Renal cortex interstitium (tissue), 15 donors: ENCODE measurements at places on chromosomes 13 and 19. TPM values are rescaled to one million over a fixed set of nuclear protein-coding genes. Genes with fewer than 3 reads are reported as not detected.
A peak's percentile ranks its signal among the peaks of the same experiment; 100 is the strongest.

Gene CLEC17A
- polyA plus RNA-seq: 0.44 TPM

Gene KASH5
- 0.14 TPM for polyA plus RNA-seq

DNA sequence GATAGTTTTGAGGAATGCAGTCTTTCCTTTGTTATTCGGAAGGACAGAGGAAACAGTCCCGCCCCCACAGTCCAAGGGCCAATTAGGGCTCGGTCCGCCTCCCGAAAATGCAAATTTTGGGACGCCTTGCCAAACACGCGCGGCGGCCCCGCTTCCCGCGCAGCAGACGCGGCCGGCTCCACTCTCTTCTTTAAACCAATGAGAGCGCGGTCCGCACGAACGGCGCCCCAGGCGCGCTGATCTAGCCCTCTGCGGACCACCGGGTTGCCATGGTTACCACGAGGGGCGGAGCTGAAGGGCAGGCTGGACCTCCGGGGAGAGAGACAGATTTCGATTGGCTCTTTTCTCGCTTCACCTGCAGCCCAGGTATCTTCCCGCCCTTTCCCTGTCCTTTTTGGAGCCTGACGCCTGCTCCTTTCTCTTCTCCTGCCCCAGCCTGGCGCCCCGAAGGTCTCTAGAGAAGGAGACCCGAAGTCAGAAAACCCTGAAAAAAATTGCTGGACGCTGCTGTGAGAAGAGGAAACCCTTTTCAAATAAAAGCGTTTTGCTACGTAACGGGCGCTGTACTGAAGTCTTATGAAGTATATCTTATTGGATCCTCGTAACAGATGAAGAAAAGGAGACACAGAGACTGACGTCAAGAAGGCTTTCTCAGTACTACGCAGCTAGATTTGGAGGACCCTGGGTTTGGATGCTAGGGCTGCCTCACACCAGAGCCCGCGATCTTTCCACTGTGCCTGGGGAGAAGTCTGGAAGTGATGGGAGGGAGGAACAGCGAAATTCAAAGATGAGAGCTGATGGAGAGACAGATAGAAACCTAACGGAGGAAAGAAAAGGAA is 2.0 kb downstream of the PTH2 start:
- peak; percentile 66 for DNase-seq

- no peak for DNase-seq
Measured at GRCh38 chr19:29294343-29294811, 81.4 kb upstream of the UQCRFS1 start.

Gene ANKLE1
- polyA plus RNA-seq: 1.7 TPM

DNA sequence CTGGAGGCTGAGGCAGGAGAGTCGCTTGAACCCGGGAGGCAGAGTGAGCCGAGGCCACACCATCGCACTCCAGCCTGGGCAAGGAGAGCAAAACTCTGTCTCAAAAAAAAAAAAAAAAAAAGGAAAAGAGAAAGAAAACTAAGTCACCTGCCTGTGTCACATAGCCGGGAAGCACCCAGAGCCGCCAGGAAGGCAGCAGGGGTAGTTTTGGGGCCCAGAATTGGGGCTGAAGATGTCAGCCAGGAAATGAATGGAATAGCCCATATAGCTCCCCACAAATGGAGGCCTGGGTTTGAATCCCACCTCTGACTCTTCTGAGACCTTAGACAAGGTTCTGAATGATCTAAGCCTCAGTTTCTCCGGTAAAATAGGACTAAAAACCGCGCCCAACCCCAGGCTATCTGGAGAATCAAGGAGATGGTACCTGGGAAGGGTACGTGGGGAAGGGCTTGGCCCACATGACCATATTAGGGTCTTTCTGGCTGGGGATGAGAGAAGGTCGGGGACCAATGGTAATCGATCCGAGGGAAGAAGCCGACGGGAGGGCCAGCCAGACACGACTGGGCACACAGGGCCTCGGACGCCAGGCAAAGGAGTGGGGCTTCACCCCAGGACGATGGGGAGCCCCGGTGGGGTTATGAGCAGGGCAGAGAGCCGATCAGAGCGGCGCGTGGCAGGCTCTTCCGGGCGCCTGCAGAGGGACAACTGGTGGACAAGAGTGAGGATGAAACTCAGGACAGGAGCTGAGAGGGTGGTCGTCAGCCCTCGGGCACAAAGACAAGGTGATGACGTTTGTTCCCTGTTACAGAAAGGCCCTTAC is 14.4 kb downstream of the CCDC124 start:
- no peak for DNase-seq

Gene ANGPTL8
- polyA plus RNA-seq: 0.34 TPM

DNA sequence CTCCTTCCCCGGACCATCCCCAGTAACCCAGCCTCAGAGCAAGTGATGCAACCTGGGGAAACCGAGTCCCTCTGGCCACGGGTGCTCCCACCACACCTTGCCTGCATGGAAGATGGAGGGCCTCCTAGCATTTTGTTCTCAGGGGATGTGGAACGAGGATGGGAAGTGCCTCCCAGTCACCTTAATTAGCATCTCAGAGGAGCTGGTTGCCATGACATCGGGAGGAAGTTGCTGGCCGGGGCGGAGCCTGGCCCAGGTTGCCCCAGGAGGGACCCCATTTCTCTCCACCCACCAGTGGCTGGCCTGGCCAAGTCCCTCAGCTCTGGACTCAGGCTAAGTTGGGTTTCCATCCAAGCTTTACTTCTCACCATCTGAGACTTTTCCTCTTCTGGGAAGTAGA is 24.1 kb upstream of the PTPRS start:
- no peak for DNase-seq

- DNase-seq: no peak
Measured at GRCh38 chr19:39397360-39398296, 6.5 kb downstream of the MED29 start.

GRCh38 chr19:48353677-48354076 is 10.1 kb downstream of the TMEM143 start:
- DNase-seq: no peak

GRCh38 chr13:105848494-105848893 is 687.0 kb downstream of the EFNB2 start:
- DNase-seq: no peak

DNA sequence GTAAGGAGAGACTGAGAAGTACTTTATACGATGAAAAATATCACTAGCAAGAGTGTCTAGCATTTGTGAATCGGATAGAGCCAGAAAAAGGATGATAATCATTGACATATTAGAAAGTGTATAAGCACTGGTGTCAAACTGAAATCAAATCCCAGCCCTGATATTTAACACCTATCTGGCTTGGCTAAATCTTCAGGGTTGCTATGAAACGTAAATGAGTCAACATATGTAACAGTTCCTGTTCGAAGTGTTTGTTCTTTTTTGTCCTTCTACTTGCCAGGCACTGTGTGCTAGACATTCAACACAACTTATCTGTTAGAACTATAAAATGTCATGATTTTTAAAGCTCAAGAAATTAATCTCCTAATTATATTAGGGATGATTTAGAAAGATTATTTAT is 40.8 kb downstream of the SERPINE3 start:
- no peak for DNase-seq

GRCh38 chr19:16456652-16457194 is 15.0 kb downstream of the EPS15L1 start:
- DNase-seq: no peak

GRCh38 chr19:43552616-43553015 is 19.6 kb downstream of the ZNF575 start:
- no peak for DNase-seq

GRCh38 chr19:17719730-17720400 is 585 bp downstream of the MAP1S start:
- DNase-seq: no peak

DNA sequence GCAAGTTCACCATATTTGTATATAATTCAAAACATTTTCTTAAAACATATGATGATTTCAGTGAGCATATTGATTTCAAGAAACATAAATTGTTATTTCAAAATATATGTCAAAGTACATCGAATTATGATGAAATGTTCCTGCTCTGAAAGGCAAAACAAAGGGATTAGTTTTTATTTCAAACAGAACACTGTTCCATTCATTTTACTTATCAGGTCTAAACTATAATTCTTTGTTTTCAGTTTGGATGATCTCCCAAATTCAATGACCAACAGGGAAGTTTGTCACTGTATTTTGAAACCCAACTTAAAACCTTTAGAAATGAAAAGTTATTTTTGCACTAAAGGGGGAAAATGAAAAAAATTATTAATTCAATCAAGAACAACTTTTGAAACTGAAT is 610.2 kb downstream of the SLITRK1 start:
- no peak for DNase-seq

Gene F2RL3
- polyA plus RNA-seq: 1.4 TPM

DNA sequence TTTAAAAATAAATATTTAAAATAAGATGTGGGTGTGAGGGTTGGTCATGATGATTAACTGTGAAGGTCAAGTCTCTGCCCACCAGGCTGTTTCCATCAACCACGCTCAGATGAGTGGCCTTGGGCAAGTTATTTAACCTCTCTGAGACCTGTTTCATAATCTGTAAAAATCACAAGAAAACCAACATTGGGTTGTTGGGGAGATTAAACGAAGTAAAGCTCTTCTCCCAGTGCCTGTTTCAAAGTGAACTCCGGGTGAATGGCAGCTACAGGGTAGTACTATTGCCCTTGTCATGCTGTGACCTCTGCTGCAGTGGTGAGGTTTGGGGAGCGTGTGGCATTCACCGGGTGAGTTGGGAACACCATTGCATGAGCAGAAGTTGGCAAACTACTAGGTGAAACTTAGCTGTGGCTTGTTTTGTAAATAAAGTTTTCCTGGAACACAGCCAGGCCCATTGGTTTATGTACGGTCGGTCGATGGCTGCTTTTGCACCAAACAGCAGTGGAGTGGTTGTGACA is 153.2 kb downstream of the USP12 start:
- DNase-seq: no peak

- no peak for DNase-seq
Measured at GRCh38 chr19:39196320-39196719, 444 bp upstream of the NCCRP1 start.

GRCh38 chr19:6723738-6724137 is 3.3 kb upstream of the C3 start:
- DNase-seq: no peak

GRCh38 chr19:15404780-15405211 is 14.0 kb downstream of the AKAP8L start:
- no peak for DNase-seq

Gene WDR87
- 0.02 TPM for polyA plus RNA-seq

Gene SIGLEC8
- polyA plus RNA-seq: 0.06 TPM

- no peak for DNase-seq
Measured at GRCh38 chr19:32719611-32720059, at the start of gene TDRD12. TDRD12 (plus strand) TSS chr19:32719767; CDS start chr19:32720073, 306 bp downstream.

- DNase-seq: no peak
Measured at GRCh38 chr13:26964278-26965250, 204.0 kb upstream of the GPR12 start.

Gene ZSCAN4
- polyA plus RNA-seq: 0.08 TPM

Gene SOX21
- polyA plus RNA-seq: 0.15 TPM

DNA sequence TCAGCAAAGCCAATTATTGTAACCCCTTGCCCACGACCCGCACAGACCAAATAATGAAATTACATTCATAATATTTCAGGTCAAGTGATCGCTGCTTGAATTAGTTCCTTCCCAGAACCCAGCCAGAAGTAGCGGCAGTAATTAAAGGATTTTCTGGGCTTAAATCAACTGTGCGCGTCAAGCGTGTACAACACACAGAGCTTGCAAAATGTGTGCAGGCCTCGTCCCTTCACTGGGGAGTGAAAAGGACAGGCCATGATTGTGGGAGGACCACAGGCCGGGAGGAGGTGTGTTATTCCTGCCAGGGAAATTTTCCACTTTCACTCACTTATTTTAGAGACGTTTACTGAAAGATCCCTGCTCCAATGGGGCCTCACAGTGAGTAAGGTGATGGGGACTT is 84.9 kb downstream of the CHST8 start:
- no peak for DNase-seq

DNA sequence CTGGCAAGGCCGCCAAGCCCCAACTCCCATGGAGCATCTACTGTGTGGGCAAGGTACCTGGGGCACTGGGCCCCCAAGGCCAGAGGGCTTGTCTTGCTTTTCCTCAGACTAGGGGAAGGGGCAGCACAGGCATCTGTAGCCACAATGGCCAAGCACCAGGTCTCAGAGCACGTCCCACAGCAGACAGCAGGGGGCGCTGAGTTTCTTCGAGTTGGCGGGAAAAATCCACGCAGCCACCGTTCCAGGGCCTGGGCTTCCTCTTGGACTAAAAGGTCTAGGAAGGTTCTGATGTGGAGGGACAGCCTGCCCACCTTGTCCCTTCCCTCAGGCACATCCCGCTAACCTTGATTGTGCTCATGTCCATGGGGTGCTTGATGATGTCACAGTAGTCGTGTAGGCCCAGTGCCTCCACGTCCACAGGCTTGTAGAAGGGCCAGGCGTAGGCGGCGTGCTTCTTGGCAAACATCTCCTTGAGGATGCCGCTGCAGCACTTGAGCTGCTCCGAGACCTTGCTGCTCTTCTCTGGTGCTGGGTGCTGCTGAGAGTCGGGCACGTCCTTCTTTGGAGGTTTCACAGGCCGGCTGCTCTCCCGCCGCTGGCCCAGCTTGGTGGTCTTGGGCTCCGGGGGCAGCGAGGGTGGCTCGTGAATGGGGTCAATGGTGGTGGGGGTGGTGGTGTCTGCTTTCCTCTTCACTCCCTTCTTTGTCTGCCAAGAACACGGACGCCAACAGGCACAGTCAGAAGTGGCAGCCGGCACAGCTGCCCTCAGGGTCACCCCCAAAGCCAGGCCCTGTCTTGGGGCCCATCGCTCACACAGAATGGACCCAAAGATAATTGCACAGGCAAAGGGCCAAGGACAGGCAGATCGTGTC is 32.0 kb upstream of the EPHX3 start:
- no peak for DNase-seq

DNA sequence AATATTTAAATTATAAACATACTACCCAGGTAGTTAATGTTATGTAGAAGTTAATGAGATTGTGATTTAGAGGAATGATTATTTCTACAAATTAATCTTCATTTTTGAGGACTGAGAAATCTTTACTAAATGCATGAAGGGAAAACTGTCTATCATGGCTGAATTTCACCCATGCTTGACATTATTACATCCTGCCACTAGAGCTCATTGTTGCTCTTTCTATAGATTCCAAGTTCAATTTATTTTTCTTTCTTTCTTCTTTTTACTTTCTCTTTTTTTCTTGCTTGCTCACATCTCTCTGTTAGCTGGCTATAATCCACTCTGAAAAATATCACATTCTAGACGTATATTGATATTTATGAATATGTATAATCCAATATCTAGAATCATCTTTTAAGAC is 505.0 kb upstream of the KLHL1 start:
- DNase-seq: no peak

GRCh38 chr13:105207572-105208293 is 1327.7 kb downstream of the EFNB2 start:
- no peak for DNase-seq

Gene DKKL1
- polyA plus RNA-seq: 6.4 TPM

DNA sequence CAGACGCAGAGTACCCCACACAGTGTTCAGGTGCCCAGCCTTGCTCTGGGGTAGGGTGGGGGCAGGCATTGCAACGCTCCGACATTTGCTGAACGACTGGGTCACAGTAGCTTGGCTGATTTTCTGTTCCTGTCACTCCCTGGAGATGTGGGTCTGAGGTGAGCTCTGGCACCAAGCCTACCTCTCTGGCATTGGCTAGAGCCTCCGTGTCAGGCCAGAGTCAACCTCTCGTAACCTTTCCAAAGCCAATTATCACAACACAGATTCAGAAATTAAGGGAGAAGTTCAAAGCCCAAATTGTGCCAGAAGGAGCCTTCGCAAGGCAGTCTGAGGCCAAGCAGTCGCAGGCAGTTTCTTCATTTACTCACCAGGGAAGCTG is 117.2 kb downstream of the IRS2 start:
- no peak for DNase-seq

- DNase-seq: no peak
Measured at GRCh38 chr13:111204438-111205177, 89.5 kb downstream of the ARHGEF7 start.

GRCh38 chr19:6276447-6276846 is 3.3 kb downstream of the MLLT1 start:
- no peak for DNase-seq

Gene KLK4
- not detected for polyA plus RNA-seq
